ENCODE measurements at places on chromosomes 11 and 22.

DNA sequence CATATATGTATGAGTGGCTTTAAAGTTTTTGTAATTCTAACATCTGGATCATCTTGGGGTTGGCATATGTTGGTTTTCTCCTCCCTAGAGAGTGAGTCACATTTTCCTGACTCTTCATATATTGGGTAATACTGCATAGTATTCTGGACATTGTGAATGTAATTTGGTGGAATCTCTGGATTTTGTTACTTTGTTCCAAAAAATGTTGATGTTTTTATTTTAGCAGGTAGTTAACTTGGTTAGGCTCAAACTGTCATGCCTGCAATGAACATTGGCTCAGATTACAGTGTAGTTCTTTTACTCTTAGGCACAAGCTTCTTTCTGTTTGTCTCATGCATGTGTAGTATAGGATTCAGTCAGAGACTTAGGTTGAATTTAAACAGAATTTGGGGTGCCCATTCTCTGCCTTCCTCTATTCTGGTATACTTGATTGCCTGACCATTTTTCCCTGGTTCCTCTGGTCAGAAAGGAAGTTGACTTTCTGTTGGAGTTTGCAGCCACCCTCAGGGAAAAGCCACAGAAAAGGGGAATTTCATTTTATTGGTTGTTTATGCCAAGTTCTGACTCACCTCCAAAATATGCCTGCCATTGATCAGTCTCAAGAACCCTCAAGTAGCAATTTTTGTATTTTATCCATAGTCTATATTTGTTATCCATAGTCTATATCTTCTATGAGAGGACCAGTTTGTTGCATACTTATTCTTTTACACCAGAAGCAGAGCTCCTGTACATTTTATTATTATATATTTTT lies 151.7 kb downstream of the UVRAG start:
- DNase-seq: peak; percentile 76

- no peak for DNase-seq
These were observed 431.2 kb downstream of the METTL15 start for GRCh38 chr11:28539239-28540030.

- DNase-seq: no peak
These were observed 8.4 kb downstream of the KCNQ1OT1 start for GRCh38 chr11:2691355-2691761.

DNA sequence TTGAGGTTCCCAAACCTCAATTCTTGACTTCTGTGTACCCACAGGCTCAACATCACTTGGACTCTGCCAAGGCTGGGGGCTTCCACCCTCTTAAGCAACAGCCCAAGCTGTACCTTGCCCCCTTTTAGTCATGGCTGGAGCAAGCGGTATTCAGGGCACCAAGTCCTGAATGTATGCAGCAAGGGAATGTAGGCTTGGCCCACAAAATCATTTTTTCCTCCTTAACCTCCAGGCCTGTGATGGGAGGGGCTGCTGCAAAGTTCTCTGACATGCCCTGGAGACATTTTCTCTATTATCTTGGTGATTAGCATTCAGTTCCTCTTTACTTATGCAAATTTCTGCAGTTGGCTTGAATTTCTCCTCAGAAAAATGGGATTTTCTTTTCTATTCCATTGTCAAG lies 4.9 kb upstream of the OR5L1 start:
- no peak for DNase-seq

GRCh38 chr11:128462922-128463321 lies 124.4 kb downstream of the ETS1 start:
- DNase-seq: no peak

- DNase-seq: no peak
These were observed 8.9 kb downstream of the ABTB2 start for GRCh38 chr11:34348919-34349318.

- peak; percentile 64 for DNase-seq
These were observed at the start of gene TIMP3 for GRCh38 chr22:32801537-32802236. Gene TIMP3 (plus strand): TSS chr22:32801705. CDS start chr22:32802002, 297 bp downstream.

DNA sequence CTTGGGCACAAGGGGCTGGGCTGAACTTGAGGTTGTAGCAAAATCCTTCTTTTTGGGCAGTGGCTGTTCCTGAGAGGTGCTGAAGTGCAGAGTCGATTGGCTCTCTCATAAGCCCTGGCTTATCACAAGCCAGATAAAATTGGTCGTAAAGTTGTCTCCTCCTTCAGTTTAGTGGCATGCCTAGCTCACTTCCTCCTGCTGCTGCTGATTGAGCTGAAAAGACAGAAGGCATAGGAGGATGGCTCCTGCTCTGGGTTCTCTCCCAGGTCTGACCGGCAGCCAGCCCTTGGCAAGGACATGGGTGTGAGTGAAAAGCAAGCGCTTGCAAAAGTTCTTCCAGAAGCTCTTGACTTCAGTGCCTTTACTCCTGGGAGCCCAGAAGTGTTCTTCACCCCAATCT lies 83.9 kb downstream of the LDLRAD3 start:
- DNase-seq: no peak

DNA sequence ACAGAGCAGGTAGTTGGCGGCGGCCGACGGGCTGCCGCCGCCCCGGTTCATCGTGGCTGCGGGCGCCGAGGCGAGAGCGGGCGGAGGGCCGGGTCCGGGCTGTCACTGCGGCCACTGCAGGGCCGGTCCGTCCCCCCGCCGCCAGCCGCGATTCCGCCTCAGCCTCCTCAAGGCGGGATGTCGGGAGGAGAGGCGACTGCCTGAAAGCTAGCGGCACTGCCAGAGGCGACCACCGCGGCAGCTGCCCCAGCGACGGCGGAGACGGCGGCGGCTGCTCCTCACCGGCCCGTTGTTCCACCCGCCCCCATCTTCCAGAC lies 234 bp downstream of the SESN3 start:
- DNase-seq: no peak

- DNase-seq: no peak
These were observed 118.1 kb downstream of the NECTIN1 start for GRCh38 chr11:119610836-119611426.

DNA sequence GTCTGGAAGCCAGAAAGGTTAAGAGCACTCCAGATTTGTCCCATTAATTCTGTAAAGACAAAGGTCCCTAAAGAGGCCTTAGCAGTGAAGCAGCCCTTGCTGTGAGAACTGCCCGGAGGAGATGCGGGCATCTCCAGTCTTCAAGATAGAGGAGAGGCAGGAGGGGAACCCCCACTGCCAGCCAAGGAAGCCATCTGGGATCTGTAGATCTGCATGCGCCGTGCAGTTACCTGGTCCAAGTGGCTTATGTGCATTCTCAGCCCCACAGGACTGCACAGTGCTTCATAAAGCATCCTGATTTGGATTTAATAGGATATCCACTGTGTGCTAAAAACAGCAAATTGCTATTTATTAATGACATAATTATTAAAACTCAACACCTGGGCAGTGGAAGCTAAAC lies 834.6 kb downstream of the NTM start:
- no peak for DNase-seq

DNA sequence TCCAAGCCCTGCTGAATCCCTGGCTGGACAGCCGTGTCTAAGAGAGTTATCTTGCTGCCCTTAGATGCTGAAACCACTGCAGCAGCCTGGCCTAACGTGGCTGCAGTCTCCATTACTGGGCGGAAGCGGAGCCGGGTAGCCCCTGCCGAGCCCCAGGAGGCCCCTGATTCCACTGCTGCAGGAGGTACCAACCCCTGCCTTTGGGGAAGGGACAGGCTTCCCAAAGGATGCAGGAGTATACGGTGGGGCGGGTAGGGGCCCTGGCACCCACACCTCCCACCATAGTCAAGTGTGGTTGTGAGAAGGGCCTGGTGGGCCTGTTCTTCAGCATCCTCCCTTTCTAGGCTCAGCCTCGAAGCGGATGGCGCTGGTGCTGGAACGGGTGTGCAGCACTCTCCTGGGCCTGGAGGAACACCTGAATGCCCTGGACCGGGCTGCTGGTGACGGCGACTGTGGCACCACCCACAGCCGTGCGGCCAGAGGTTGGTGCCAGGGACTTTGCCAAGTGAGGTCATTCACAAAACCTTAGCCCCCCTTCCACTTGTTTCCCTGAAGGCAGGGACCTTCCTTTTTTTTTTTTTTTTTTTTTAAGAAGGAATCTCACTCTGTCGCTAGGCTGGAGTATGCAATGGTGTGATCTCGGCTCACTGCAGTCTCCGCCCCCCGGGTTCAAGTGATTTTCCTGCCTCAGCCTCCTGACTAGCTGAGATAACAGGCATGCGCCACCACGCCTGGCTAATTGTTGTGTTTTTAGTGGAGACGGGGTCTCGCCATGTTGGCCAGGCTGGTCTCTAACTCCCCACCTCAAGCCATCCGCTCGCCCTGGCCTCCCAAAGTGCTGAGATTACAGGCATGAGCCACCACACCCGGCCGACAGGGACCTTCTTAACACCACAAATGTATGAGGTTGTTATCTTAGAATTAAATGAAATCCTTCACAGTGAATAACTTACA lies 11.0 kb downstream of the TKFC start:
- DNase-seq: no peak

All from M059J (cell line).